HFFc6 (cell line): ENCODE measurements at places on chromosomes 16 and 17. TPM values are rescaled to one million over a fixed set of nuclear protein-coding genes. Genes with fewer than 3 reads are reported as not detected.

GRCh38 chr16:56137269-56137668 lies 54.0 kb upstream of the GNAO1 start:
- no peaks in the 10 kb centered on the region for H3K36me3 ChIP-seq
- no peaks in the 10 kb centered on the region for H3K27me3 ChIP-seq
- no peak overlapping the region for H3K27ac ChIP-seq

- H3K36me3 ChIP-seq: no peaks in the 10 kb centered on the region
- H3K4me3 ChIP-seq: no peak overlapping the region
- H3K27me3 ChIP-seq: peaks cover 19% of the 10 kb centered on the region
- H3K27ac ChIP-seq: no peak overlapping the region
- no peak for DNase-seq
These were observed 60.1 kb upstream of the MRTFB start for GRCh38 chr16:14011001-14011400.

DNA sequence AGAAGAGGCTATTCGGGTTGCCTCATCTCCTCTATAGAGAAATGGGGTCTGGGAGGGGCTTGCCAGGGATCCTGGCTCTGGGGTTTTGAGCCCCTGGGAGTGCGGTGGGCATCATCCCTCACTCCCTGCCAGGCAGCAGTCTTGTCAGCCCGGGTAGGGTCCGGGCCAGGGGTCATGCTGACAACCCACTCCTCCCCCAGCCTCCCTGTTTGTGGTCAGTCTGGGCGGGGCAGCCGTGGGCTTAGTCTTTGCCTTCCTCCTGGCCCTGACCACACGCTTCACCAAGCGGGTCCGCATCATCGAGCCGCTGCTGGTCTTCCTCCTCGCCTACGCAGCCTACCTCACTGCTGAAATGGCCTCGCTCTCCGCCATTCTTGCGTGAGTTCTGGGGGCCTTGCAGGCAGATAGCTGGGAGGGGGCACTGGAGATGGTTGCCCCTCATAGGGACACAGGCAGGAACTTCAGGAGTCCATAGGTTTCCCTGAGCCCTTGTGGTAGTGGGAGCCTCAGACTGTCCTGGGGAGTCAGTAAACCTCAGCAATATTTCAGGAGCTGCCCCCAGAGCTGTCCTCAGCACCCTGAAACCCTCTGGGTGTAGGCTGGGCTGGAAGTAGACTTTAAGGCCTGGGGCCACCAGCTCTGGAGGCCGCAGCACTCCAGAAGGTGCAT lies 6.9 kb downstream of the SLC9A5 start:
- peaks cover 5% of the 10 kb centered on the region; the same call in 1 of the 2 replicates for H3K36me3 ChIP-seq
- H3K27me3 ChIP-seq: peaks cover 1% of the 10 kb centered on the region; the same call in 1 of the 2 replicates
- H3K27ac ChIP-seq: no peak overlapping the region
- no peak for DNase-seq

- peaks cover 30% of the 10 kb centered on the region for H3K36me3 ChIP-seq
- DNase-seq: no peak
- H3K4me1 ChIP-seq: peaks cover 3% of the 10 kb centered on the region
- H3K4me3 ChIP-seq: no peak overlapping the region
- peaks cover 3% of the 10 kb centered on the region for H3K27me3 ChIP-seq
- H3K27ac ChIP-seq: no peak overlapping the region
These were observed 60.8 kb downstream of the WDR45B start for GRCh38 chr17:82587234-82588086.

The PITPNM3 gene
- total RNA-seq: 0.80 to 1.0 TPM (median 0.94 TPM) in 3 replicates

The NKD1 gene
- 0.03 TPM in 1 of 2 replicates, not detected in the other for total RNA-seq

The CETP gene
- total RNA-seq: not detected in 3 replicates
